NCI-H1694 (cell line): ENCODE measurements at places on chromosomes 5 and 9.

- no peak for DNase-seq
Measured at GRCh38 chr9:89848060-89849040, 243.5 kb downstream of the GADD45G start.

DNA sequence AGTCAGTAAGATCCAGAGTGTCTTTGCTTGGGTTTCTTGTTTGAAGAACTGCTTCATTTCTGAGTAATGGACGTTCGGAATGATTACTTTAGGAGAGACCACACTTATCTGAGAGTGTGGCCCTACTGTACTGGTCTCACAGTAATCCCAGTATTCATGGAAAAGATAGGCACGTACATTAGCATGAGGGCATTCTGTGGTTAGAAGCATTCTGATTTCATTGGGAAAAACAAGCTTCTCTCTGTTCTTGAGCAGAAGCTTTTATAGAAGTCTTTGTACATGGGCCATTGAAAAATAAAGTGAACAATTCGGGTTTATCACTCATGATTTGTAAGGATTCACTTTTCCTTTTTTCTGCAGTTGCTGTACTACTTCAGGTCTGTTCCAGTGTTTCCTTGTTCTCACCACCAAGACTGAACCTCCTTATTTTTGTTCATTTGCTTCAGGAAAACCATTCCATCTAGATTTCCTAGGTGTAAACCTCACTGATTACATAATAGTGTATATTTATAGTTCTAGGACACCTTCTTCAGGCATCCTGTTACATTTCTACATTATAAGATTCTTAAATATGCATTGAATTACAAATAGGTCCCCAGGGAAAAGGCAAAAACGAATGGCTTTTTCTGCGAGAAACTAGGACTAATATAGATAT is 10.1 kb downstream of the TGFBR1 start:
- DNase-seq, result no peak

- no peak for DNase-seq
Measured at GRCh38 chr5:64341340-64341739, 164.5 kb upstream of the RGS7BP start.

DNA sequence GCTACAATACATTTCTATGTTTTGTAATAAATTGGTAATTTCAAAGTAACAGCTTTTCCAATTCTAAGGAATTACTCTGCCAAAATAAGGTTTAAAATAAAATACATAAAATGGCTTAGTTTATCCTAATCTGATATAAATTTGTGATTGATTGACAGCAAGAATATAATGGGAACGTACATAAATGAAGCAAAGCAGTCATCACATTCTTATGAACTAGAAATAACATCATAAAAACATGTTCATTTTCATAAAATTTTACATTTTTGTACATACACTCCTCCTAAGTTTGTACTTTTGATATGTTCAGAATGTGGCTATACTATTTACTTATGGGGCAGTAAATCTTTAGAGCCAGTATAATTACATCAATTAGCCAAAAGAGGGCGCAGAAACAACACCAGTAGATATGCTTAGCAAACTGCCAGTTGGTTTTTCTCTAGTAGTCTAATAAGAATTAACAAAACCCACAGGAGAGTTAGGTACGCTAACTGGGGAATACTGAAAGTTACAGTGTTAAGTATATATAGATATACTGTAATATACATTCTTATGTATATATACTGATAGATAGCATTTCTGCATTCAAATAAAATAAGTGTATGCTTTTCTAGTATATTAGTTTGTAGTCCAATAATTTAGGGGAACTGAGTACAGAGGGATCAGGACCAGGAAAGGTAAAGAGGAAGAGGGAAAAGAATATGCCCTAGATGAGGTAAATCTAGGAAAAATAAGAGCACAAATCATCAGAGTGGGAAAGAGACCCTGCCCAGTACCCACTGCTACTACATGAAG is 76.8 kb downstream of the ZDHHC21 start:
- peak; percentile 73 for DNase-seq

- no peak for DNase-seq
Measured at GRCh38 chr5:123264394-123264793, 158.8 kb downstream of the CEP120 start.
